ENCODE measurements at places on chromosomes 16 and 17. TPM values are rescaled to one million over a fixed set of nuclear protein-coding genes. Genes with fewer than 3 reads are reported as not detected.

The BEAN1 gene
- total RNA-seq = 0.15 TPM

The EVI2A gene
- 1.5 TPM for total RNA-seq

The TBC1D3B gene
- 6.0 TPM for total RNA-seq

The OTOA gene
- 0.13 TPM for total RNA-seq

The SEPTIN1 gene
- total RNA-seq = 0.46 TPM

The ACLY gene
- 58.5 TPM for total RNA-seq

The GJC1 gene
- total RNA-seq = 5.6 TPM

- no peak for DNase-seq
- no peak overlapping the region for H3K4me3 ChIP-seq
- no peaks in the 10 kb centered on the region for H3K4me1 ChIP-seq
- no peaks in the 10 kb centered on the region for H3K36me3 ChIP-seq
- no peak overlapping the region for H3K27ac ChIP-seq
These were observed 41.5 kb downstream of the CYB5B start for GRCh38 chr16:69465881-69466280.

- DNase-seq = no peak
- H3K4me1 ChIP-seq = peaks cover 12% of the 10 kb centered on the region
- H3K4me3 ChIP-seq = no peak overlapping the region
- no peaks in the 10 kb centered on the region for H3K27me3 ChIP-seq
- no peaks in the 10 kb centered on the region for H3K36me3 ChIP-seq
These were observed 18.4 kb downstream of the LDHD start for GRCh38 chr16:75097941-75098901.

DNA sequence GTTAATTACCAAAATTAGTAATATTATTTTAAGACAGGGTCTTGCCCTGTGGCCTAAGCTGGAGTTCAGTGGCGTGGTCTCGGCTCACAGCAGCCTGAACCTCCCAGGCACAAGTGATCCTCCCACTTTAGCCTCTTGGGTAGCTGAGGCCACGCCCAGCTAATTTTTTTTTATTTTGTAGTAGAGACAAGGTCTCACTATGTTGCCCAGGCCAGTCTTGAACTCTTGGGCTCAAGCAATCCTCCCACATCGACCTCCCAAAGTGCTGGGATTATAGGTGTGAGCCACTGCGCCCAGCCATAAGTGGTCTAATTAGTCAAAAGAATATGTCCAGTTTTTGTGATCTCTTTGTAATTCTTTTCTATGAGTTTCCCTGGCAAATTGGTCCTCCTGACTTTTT lies 12.0 kb upstream of the CFDP1 start:
- H3K4me1 ChIP-seq = no peaks in the 10 kb centered on the region
- no peak overlapping the region for H3K27ac ChIP-seq
- no peaks in the 10 kb centered on the region for H3K36me3 ChIP-seq
- DNase-seq = no peak
- no peaks in the 10 kb centered on the region for H3K27me3 ChIP-seq

DNA sequence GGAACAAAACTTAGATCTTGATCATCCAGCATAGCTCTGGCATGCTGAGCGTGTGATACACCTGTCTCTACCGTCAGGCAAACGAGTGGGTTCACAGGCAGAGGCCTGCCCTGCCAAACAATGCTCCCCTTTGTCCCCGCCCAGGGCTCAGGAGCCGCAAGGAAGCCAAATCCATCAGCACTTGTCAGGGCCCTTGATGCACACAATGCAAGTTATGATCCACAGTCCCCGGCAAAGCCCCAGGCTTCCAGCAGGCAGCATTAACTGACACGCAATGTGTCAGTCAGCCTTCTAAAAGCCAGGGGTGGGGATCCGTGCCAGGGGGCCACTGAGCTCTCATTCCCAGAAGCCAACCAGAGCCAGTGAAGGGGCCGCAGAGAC lies 460.9 kb downstream of the SLC39A11 start:
- no peak for DNase-seq
- H3K4me1 ChIP-seq = no peaks in the 10 kb centered on the region
- no peaks in the 10 kb centered on the region for H3K36me3 ChIP-seq
- no peak overlapping the region for H3K4me3 ChIP-seq
- no peaks in the 10 kb centered on the region for H3K27me3 ChIP-seq

DNA sequence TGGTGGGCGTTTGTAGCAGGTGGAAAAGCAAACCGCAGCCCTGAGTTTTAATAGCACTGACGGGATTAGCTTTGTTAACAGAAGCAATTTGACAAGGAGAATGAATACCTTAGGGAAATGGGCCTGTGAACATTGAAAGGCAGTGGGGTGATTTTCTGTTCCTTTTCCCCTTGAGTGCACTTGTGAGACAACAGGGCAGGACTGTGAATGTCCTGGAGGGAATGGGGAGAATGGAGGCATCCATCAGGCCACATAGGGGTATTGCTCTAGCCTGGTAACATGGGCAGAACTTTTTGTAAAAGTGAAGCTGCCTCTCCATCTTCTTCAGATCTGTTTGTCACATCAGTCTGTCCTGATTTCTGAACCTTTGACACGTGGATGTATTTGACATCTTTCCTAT lies 26.2 kb downstream of the USP43 start:
- no peaks in the 10 kb centered on the region for H3K27me3 ChIP-seq
- no peak for DNase-seq
- H3K36me3 ChIP-seq = no peaks in the 10 kb centered on the region
- H3K27ac ChIP-seq = no peak overlapping the region

DNA sequence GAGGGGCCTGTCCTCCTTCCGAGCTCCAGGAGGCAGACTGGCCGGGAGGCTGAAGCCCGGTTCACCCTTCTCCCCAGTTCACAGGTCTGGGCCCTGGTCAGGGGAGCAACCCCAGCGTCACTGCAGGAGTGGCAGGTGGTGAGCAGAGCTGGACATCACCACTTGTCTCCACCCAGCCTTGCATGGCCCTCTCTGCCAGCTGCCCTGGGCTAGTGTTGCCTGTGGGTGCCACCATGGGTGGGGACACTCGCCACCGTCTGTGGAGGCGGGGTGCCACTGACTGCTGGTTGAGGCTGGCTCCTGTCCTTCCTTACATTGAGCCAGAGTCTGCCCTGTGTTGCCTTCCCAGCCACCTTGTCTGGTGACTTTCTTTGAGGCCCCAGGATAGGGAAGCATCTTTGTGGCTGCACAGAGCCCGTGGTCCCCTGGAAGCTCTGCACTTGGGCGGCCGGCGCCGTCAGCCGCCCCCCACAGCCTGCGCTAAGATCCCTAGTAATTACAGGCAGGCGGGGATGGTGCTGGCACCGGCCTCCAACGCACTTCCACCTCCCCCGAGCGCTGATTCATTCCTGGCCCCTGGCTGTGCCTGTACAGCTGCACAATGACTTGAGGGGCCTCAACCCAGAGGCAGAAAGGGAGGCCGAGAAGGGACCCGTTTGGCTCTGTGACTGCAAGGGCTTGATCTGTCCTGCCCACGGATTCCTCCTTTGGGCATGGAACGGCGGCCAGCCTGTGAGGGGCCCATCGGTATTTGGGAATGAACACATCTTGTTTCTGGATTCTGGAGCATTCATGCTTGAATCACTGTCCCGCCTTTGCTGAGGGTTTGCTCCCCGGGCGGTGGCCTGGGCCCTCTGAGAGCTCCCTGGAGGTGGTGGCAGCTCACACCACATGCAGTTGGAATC lies 5.2 kb downstream of the BAIAP2 start:
- no peaks in the 10 kb centered on the region for H3K27me3 ChIP-seq
- H3K27ac ChIP-seq = no peak overlapping the region
- no peak for DNase-seq
- H3K4me1 ChIP-seq = peaks cover 42% of the 10 kb centered on the region
- H3K36me3 ChIP-seq = no peaks in the 10 kb centered on the region

DNA sequence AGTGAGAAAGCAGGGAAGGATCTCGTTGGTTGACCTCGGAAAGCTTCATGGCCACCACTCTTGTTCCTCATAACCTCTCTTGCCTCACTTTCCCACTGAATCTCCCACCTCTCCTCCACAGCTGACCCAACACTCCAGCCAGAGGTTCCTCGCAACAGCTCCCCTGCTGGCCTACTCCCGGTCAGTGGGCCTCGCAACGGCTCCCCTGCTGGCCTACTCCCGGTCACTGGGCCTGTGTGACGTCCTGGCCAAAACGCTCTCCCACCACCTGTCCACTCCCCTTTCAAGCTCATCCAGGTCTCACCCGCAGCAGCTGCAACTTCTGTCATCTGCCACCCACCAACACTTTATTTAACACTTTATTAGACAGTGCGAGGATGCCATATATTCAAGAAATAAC lies 149.1 kb downstream of the VPS53 start:
- no peaks in the 10 kb centered on the region for H3K36me3 ChIP-seq
- H3K27me3 ChIP-seq = no peaks in the 10 kb centered on the region
- H3K4me3 ChIP-seq = no peak overlapping the region
- H3K27ac ChIP-seq = no peak overlapping the region
- H3K4me1 ChIP-seq = no peaks in the 10 kb centered on the region

DNA sequence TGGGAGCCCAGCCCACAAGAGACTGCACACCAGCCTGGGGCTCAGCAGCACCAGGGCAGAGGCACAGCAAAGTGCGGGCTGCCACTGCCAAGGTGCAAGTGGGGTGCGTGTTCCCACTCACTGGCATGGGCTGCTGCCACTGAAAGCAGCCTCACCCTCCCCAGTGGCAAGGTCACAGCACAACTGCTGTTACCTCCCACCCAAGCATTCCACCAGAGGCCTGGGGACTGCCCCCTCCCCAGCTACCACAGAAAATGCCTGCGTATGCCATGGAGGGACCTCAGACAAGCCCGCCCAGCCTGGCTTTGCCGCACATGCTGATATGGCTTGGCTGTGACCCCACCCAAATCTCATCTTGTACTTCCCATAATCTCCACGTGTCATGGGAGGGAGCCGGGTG lies 33.1 kb downstream of the MEAK7 start:
- DNase-seq = no peak
- no peaks in the 10 kb centered on the region for H3K4me1 ChIP-seq
- H3K27me3 ChIP-seq = no peaks in the 10 kb centered on the region
- H3K4me3 ChIP-seq = no peak overlapping the region

DNA sequence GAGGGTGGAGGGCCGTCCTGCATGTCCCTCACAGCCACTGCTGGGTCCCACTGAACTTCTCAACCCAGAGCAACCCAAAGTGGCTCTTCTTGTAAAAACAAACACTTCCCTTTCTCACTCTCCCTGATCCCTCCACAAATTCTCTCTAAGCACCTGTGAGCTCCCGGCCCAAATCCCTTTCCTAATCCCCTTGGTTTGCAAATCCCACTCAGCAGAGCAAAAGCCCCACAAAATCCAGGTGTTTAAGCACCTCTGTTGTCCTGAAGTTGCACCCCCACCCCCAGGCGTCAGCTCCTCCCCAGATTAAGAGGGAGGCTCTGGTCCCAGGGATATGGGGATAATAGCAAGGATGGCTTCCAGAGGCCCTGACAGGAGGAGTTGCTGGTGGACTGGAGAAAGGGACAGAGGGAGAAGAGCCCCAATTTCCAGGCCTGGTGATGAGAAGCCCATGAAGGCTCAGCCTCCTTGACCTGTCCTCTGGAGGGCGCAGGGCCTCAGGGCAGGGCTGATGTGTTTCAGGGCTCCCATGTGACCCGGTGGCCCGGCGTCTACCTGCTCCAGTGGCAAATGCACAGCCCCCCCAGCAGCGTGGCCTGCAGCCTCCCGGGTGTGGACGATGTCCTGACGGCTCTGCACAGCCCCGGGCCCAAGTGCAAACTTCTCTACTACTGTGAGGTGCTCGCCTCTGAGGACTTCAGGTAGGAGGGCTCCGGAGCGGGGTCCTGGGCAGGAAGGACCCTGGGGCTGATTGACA lies 23.0 kb downstream of the NAGPA start:
- no peak for DNase-seq
- H3K4me3 ChIP-seq = no peak overlapping the region
- H3K36me3 ChIP-seq = no peaks in the 10 kb centered on the region
- no peak overlapping the region for H3K27ac ChIP-seq

DNA sequence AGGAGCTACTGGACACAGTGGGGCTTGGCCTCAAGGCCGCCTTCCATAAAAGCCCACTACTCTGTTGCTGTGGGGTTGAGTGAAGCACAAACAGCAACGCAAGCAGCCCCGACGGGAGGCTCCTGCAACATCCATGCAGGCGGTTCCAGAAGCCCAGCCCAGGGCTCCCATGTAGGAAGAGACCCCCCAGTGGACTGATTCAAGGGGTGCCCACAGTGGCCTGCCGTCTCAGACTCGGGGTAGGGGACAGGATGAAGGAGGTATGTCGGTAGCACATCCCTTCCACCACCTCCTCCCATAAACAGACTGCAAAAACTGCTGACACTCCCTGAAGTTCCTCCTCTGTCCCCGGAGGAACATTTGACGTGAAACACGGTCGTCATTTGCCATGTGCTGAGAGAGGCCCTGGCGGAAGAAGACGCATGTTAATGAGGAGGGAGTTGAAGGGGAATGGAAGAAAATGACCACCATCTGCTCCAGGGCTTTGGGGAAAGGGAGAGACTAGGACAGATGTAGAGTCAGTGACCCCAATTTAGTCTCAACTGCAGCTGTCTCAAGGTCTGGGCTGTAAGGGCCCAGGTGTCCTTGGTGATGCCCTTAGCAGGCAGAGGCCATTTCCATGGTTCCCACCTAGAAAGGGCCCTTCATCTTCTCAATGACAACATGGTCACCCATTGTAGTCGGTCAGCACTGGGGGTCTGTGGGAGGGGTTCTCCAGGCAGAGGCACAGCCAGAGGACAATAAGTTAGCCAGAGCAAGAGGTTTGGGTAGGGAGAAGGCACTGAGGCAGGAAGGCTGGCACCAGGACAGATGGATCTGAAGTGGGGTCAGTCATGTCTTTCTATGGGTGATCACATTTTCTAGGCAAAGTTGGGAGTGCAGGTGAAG lies 200.6 kb downstream of the CPPED1 start:
- H3K4me3 ChIP-seq = no peak overlapping the region
- no peak for DNase-seq
- no peaks in the 10 kb centered on the region for H3K36me3 ChIP-seq

- no peaks in the 10 kb centered on the region for H3K27me3 ChIP-seq
- H3K4me1 ChIP-seq = peaks cover 8% of the 10 kb centered on the region
- no peak overlapping the region for H3K27ac ChIP-seq
- no peaks in the 10 kb centered on the region for H3K36me3 ChIP-seq
- no peak for DNase-seq
These were observed 27.1 kb downstream of the PPM1D start for GRCh38 chr17:60627124-60627523.

GRCh38 chr16:74455213-74455612 lies 33.9 kb upstream of the CLEC18B start:
- no peaks in the 10 kb centered on the region for H3K4me1 ChIP-seq
- H3K4me3 ChIP-seq = no peak overlapping the region
- no peak overlapping the region for H3K27ac ChIP-seq
- no peaks in the 10 kb centered on the region for H3K36me3 ChIP-seq

GRCh38 chr16:68444056-68444657 lies 4.2 kb downstream of the SMPD3 start:
- no peaks in the 10 kb centered on the region for H3K36me3 ChIP-seq
- DNase-seq = peak; percentile 63
- H3K4me1 ChIP-seq = peaks cover 20% of the 10 kb centered on the region
- H3K27me3 ChIP-seq = no peaks in the 10 kb centered on the region
- H3K27ac ChIP-seq = no peak overlapping the region

- no peak for DNase-seq
- H3K4me3 ChIP-seq = no peak overlapping the region
- H3K27me3 ChIP-seq = no peaks in the 10 kb centered on the region
- H3K4me1 ChIP-seq = no peaks in the 10 kb centered on the region
- H3K27ac ChIP-seq = no peak overlapping the region
These were observed 10.6 kb downstream of the STX4 start for GRCh38 chr16:31043898-31044481.
